ENCODE measurements at places on chromosomes 3 and 15.

DNA sequence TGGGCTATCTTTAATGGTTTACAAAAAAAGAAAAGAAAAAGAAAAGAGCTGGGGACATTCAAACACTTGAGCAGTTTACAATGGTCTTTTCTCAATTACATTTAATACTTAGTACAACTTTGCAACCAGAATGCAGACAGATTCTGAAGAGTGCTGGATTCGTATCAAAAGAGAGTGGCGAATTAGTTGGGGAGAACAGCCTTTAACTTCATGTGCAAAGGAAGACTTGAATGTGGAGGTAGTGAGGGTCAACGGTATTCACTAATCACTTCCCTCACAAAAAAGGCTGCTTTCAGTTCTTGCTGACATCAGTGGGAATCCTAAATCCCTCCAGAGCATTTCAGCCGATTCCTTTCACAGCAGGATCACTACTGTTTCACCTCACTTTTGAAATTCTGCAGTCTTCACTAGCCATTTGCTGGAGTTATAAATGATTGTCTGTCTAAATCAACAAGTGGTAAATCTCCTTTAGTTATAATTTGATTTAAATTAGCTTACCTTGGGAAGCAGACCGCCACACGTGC is 323.0 kb upstream of the SEMA6D start:
- DNase-seq = no peak

DNA sequence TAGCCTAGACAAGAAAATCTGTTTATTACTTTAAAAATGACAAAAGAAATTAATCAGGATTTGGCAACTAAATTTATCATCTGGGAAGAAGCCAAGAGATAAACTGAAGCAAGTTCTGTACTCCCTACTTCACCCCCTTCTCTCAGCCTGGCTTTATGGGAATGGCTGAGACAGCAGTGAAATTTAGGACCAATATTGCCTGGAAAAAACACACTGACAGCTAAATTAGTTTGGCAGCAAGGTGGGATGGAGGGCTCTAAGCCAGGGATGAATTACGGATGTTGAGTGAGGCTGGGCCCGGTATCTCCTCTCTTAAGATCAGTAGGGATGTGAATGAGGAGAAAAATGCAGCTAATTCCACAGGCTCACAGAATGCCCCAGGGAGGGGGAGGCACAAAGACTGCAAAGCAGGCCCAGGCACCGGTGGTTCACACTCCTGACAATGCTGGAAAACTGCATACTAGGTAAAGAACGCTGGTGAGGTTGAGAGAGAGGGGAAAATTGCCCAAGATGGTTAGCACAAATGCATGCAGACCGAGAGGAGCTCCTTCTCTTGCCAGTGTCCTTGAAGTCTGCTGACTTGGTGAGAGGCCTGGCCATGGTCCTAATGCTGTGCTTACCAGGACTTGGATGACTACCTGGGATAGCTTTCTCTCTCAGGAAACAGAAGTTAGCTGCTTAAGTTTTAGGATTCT is 89.0 kb downstream of the WDR76 start:
- DNase-seq = no peak

GRCh38 chr15:92883163-92883875 is 16.8 kb upstream of the CHD2 start:
- no peak for DNase-seq

DNA sequence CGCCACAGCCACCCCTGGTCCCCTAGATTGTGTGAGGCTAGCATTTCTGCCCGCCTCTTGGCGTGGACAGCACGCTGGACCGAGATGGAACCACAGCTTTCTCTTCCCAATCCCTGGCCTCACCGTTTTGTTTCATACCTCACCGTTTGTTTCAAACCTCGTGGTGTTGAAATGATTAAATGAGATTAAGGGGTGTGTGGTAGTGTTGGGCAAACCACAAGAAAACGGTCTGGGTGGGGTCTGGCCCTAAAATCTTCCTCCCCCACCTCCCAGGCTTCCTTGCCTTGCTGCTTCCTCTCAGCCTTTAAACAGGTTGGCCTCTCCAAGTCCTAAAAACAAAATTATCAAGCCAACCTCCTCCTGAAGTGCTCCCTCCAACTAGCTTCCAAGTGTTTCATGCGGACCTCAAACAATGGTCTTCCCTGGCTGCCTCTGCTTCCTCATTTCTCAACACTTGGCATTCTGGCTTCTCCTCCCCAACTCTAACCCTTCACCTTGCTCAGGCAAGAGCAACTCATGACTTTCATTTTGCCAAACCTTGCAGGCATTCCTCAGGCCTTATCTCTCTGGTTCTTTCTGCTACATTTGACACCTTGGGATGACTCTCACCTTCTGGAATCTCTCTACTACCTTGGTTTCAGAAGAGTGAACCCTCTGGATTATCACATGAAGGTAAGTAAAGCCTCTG is 1.4 kb upstream of the ATP13A3 start:
- DNase-seq = no peak

GRCh38 chr3:27353221-27353620 is 16.0 kb downstream of the NEK10 start:
- no peak for DNase-seq
